Bronchial smooth muscle cell (primary cell): ENCODE measurements at places on chromosomes 7 and 10. TPM values are rescaled to one million over a fixed set of nuclear protein-coding genes. Genes with fewer than 3 reads are reported as not detected.

The PITX3 gene
- 0.16 TPM in 1 of 2 replicates, not detected in the other for total RNA-seq

The CRHR2 gene
- not detected in 2 replicates for total RNA-seq

The NUTM2E gene
- not detected in 2 replicates for total RNA-seq

The TAS2R41 gene
- total RNA-seq = not detected in 2 replicates

The BET1 gene
- total RNA-seq = 18.9 and 30.9 TPM in 2 replicates

The SOSTDC1 gene
- 0.16 TPM in 1 of 2 replicates, not detected in the other for total RNA-seq

The GIMAP7 gene
- not detected in 2 replicates for total RNA-seq

The TRIM73 gene
- total RNA-seq = 0.94 and 1.1 TPM in 2 replicates

The SLC26A4 gene
- 0.47 and 0.52 TPM in 2 replicates for total RNA-seq

The TMEM120A gene
- 41.1 and 53.6 TPM in 2 replicates for total RNA-seq

The RAMP3 gene
- 0.17 TPM in 1 of 2 replicates, not detected in the other for total RNA-seq

The CPED1 gene
- 29.8 and 36.9 TPM in 2 replicates for total RNA-seq

The PTPRE gene
- total RNA-seq = 0.52 and 0.79 TPM in 2 replicates

The HOXA2 gene
- 0.43 and 1.3 TPM in 2 replicates for total RNA-seq

The ZNF786 gene
- total RNA-seq = 3.9 and 4.3 TPM in 2 replicates

The GRK5 gene
- total RNA-seq = 18.3 and 58.3 TPM in 2 replicates

The LRRC4 gene
- total RNA-seq = 0.32 and 1.9 TPM in 2 replicates

The ARMC3 gene
- not detected in 2 replicates for total RNA-seq

The ADK gene
- 12.5 and 25.4 TPM in 2 replicates for total RNA-seq

The SPDYE16 gene
- under 0.01 and 0.26 TPM in 2 replicates for total RNA-seq

The LRIT1 gene
- total RNA-seq = not detected in 2 replicates

The ANKRD30A gene
- total RNA-seq = not detected in 2 replicates

The GARIN1A gene
- 0.52 and 0.63 TPM in 2 replicates for total RNA-seq

The GIMAP4 gene
- total RNA-seq = 0.09 TPM in 1 of 2 replicates, not detected in the other

The SPDYE3 gene
- total RNA-seq = not detected in 2 replicates

The PNLIPRP3 gene
- under 0.01 TPM in 1 of 2 replicates, not detected in the other for total RNA-seq

The CABCOCO1 gene
- 0.26 and 0.79 TPM in 2 replicates for total RNA-seq

The MKI67 gene
- 0.60 and 1.7 TPM in 2 replicates for total RNA-seq

The PSD gene
- total RNA-seq = 8.4 and 14.3 TPM in 2 replicates

The PSMG3 gene
- total RNA-seq = 22.7 and 23.6 TPM in 2 replicates

The SLC26A3 gene
- total RNA-seq = not detected in 2 replicates

The WNT2 gene
- total RNA-seq = 0.63 and 5.8 TPM in 2 replicates

The PRDX3 gene
- total RNA-seq = 126 and 131 TPM in 2 replicates

The CCDC186 gene
- total RNA-seq = 11.7 and 23.5 TPM in 2 replicates

The PPP1R3C gene
- 125 and 167 TPM in 2 replicates for total RNA-seq

The C7orf33 gene
- not detected in 2 replicates for total RNA-seq

The NEUROD6 gene
- not detected in 2 replicates for total RNA-seq

The ANKRD61 gene
- total RNA-seq = not detected in 2 replicates

The CPVL gene
- total RNA-seq = 0.16 and 0.69 TPM in 2 replicates

The HTRA1 gene
- 88.8 and 155 TPM in 2 replicates for total RNA-seq

The SCART1 gene
- 3.7 and 4.7 TPM in 2 replicates for total RNA-seq

The RASSF4 gene
- total RNA-seq = 8.2 and 10.2 TPM in 2 replicates

The CALCR gene
- total RNA-seq = not detected in 2 replicates

The NEUROG3 gene
- not detected in 2 replicates for total RNA-seq
